ENCODE measurements at places on chromosomes 5 and 9.

DNA sequence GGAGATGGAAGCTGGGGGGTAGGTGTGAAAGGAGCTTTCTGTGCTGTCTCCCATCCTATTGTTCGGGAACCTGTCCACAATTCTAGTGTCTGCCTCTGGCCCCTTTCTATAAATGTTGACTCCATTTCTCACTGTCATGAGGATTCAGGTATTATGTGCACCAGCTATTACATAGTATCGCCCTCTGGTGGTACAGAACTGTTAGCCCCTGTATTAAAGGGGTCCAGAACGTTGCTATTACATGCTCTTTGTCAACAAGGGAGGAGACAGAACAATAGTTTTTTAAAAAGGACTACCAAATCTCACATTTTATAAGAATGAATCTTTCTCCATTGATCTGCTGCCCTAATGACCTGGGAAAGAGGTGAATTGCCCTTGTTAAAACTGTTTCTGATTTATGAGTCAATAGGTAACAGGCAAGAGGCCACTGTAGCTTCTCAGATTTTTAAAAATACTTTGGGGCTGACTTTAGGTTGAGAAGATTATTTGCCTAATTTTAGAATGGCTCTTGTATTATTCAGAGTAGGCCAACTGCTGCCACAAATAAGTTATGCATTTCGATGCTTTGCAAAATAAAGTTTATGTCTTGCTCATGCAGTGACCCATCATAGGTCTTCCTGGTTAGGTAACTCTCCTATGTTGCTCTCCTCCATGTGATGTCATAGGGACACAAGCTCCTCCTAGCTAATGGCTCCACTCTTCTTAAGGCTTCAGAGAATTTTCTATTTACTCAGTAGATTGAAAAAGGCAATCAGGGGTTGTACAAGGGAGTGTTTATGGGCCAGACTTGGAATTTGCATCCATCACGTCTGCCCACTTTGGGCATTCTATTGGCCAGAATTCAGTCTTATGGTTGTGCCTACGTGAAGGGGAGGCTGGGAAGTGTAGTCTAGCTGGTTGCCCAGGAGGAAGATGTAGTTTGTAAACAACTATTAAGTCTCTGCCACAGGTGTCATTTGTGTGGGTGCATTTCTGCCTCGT lies 20.8 kb downstream of the DCANP1 start:
- DNase-seq = no peak

DNA sequence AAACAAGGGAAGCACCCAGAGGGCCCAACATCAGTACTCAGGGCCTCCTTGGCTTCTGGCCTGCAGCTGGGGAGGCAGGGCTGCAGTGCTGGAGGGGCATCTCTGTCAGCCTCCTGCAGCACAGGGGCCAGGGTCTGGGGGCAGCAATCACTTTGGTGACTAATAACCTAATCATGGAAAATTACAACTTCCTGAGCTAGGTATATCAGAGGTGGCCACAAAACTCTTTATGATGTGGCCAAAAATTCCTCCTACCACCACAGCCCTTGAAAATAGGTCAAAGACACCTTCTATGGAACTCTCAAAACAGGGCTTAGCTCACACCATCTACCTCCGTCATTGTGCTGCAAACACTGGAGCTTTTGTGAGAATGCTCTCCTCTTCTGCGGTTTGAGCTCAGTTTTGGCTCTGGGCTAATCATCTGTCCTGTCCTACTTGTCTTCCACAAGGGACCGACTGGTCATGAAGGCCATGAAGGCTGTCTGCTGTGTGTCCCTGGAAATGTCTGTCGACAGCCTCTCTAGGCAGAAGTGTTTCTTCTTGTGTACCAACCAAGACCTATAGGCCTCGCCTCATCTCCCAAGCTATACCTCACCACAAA lies 28.6 kb downstream of the CSF2 start:
- DNase-seq = no peak

DNA sequence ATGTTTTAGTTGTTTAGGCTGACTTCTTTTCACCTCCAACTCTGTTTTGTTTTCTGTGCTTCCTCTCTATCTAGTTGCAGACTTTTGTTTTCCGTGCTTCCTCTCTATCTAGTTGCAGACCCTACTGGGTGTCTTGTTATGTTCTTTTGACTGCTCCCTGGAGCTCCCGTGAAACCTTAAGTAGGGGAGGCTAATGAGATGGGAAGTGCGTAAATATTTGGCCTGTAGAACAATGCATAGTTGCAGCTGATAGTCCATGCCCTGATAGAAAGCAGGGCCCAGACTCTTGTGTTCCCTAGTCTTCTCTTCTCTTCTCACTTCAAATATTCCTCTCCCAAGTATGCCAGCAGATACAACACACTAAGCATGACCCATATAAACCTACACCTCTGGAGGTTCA lies 757.0 kb downstream of the BRINP1 start:
- no peak for DNase-seq

DNA sequence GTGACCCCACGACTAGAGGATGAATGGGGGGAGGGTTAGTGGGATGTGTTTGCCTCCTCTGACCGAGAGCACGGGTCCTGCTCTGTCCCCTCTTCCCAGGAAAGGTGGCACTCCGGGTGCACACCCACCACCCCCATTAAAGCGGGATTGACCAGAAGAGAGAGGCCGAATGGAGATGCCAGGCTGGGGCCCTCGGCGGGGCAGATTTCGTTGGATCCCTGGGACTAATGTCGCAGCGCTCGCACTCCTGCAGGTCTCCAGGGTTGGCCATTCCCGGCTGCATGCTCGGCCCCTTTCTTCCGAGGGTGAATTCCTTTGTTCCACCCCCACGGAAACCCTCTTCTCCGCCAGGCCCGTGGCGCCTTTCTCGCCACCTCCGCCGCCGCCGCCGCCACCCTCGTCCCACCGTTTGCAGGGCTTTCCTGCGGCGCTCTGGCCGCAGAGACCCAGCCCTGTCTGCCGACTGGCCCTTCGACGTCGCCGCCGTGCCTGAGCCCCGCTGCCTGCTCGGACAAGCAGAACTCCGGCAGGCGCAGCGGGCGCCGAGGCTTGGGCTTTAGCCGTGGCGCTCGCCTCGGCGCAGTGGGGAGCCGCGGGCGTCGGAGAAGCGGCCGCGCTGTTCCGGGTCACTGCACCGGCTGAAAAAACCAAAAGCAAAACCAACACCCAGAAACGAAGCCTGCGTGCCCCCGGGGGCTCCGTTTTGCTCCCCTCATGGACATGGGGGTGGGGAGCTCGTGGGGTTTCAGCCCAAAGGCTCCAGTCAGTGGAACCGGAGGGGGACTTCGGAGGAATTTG lies 11.8 kb downstream of the LMX1B start:
- no peak for DNase-seq

DNA sequence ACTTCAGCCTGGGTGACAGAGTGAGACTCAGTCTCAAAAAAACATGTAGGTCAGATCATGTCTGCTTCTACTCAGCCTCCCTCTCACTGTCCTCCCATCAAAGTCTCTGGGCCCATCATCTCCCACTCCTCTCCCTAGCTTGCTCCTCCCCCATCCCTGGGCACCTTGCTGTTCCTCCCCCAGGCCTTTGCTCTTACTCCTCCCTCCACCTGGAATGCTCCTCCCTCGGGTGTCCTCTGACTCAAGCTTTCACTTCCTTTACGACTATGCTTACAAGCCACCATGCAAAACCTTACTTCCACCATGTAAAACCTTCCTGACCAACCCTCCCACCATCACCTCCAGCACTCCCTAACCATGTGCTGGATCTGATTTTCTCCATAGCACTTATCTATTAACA lies 51.5 kb downstream of the MTMR12 start:
- no peak for DNase-seq

DNA sequence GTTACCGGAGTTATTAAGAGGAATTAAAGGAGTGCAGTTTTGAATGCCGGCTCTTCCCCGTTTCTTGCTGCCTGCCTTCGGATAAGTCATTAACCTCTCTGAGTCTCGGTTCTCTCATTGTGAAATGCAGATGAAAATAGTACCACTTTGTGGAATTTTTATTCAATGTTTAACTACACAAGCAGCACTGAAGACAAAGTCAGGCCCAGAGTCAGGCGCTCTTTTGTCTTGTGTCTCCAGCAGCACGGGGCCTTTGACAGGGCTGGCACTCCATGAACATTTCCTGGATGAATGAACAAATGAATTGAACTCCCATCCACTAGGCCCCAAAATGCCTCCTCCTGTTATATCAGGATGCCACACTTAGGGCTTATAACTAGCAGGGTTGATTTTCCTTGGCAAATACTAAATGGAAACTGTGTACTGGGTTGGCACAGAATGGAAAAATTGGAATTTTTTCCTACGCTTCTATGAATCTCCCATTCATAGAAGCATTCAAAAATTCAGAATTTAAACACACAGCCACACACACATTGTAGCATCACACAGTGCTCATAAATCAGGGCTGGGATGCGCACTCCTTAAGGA lies 332.8 kb downstream of the MLLT3 start:
- no peak for DNase-seq

DNA sequence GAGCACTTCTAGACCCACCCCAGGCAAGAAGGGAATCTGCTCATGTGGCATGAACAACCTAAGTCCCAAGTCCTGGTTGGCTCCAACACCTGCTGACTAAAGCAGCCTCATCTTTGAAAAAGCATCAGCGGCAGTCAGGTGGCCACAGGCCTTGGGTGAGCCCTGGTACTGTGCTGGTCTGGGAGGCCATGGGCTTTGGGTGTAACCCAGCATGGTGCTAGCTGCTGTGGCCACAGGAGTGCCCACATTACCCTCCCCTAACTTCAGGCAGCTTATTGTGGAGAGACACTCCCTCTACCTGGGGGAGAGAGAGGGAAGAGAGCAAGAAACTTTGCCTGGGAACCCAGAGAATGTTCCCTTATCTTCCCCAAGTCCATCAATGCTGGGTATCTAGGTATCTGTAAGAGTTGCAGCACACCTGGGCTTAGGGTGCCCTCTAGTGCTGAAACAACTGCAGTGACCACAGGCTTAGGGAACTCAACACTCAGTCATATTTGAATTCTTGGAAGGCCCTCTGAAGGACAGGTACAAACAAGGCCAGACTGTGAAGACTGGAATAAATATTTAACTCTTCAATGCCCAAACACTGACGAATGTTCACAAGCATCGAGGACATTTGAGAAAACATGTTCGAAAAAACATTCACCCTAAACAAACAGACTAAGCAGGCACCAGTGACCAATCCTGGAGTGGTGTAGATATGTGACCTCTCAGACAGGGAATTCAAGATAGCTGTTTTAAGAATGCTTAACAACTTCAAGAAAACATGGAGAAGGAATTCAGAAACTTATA lies 69.9 kb upstream of the OR2K2 start:
- no peak for DNase-seq

DNA sequence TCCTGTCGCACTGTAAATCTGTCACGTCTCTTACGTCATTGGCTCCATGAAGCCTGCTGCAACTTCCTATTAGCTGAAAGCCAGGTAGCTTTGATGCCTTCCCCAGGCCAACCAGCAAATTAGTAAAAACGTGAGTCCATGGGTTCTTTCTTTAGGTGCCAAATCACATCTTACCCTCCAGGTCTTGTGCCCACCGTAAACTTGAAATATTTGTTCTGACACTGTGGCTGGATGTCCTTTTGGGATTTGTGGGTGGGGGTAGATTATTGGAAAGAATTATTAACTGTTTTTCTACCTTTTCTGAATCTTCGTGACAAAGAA lies 172.8 kb downstream of the NR3C1 start:
- no peak for DNase-seq

GRCh38 chr5:179869101-179869500 lies 10.5 kb upstream of the MRNIP start:
- DNase-seq = no peak

DNA sequence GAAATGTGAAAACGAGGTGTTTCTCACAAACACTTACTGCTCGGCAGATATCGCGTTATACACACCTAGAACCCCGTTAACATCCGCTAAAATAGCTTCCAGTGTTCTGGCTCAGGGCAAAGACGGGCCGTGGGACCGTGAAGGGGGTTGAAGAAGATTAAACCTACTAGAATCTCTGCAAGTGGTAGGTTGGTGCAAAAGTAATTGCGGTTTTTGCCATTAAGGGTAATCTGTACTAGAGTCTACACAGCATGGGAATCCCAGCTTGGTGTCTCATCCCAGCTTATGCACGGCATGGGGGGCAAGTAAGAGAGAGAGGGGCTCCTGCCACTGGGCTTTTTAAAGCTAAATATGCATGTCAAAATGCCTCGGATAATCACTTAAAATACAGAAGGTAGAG lies 43.9 kb downstream of the HRH2 start:
- no peak for DNase-seq

DNA sequence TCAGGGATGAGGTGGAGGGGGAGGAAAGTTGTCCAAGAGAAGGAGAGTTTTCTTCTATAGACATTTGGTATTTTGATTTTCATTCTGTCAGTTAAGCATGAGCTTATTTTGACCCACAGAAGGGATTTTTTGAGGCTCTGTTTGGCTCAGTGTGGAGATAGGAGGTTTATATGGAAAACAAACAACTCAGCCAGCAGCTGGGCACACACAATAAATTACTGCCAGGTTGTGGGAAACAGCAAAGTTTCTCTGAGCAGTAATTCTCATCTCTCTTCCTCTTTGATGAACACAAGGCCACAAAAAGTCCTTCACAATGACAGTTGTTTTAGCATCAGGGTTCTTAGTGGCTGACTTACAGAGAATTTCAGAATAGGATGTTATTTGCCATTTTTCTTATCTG lies 486.1 kb downstream of the KDM4C start:
- DNase-seq = no peak

- no peak for DNase-seq
Measured at GRCh38 chr9:129590466-129590865, 30.4 kb downstream of the C9orf50 start.

DNA sequence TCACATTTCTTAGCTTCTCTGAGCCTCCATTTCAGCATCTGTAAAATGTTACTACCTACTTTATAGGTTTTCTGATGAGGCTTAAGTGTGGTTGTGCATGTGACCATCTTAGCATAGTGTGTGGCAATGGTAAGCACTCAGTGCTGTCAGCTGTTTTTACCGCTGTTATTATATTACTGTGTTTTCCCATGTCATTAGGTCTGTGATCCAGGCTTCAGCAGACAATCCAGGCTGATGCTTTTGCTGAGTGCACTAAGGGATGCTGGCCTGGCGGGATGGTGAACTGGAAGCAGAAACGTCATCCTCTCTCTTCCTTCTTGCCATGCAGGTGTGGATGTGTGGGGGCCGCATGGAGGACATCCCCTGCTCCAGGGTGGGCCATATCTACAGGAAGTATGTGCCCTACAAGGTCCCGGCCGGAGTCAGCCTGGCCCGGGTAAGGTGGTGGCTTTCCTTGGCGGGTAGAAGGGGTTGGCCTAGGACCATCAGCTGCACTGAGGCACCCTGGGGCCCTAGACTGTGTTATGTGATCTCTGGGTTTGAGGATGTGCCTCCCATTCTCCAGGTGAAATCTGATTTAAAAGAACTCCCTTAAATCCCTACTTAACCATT lies 41.9 kb upstream of the SAP30L start:
- no peak for DNase-seq

GRCh38 chr5:72064801-72065570 lies 42.3 kb upstream of the MAP1B start:
- no peak for DNase-seq

Measured in activated naive CD4-positive, alpha-beta T cell (primary cell).